ENCODE measurements at places on chromosomes 1 and 21.

- DNase-seq, result no peak
These were observed 271.7 kb upstream of the C1orf174 start for GRCh38 chr1:4171480-4172450.

DNA sequence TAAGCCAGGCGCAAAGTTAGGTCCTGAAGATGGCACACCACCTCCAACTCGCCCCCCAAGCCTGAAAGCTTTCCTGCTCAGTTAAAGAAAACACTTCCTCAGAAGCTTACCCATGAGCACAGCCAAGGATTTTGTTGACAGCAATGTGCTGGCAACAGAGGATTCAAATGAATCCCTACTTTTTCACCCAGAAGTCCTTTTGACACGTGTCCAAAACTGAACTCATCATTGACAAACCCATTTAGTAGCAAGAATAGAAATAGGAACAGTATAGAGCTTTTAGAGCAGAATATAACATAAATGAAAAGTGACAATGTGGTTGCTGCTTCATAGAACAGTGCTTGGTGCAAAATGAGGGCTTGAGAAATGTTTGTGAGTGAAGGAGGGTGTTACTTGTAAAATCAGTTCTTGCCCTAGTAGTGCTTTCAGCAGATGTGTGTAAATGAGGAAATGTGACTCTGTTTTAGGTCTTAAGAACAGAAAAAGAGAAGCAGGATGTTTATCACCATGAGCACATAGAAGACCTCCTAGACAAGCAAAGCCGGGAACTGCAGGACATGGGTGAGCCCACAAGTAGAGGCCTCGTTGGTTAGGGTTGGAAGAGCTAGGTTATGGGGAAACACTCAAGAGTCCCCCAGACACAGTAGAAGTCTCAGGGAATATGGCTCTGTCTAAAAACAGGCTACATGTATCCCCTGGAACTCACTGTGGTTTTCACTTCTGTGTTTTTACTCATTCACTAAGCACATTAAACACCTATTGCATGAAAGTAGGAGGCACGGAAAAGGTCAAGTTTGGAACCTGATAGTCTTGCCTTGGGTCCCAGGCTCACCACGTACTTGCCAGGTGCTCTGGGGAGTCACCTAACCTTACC, 48.6 kb upstream of the TMEM125 start:
- DNase-seq, result no peak

DNA sequence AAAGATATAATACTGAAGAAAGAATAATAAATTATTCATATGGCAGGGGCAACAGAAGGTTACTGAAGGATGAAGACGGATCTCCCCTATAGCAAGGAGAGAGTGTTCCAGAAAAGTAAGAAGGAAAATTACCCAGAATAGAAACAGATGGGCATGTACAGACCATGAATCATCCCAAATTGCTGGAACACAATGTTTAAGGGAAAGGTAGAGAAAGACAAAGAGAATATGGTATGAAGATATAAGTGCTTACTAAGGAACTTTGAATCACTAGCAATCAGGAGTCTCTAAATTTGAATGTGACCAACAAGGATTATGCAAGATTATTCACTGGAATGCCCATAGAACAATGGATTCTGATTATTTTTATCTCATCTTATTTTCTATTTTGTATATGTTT, 375.4 kb downstream of the COL11A1 start:
- DNase-seq, result no peak

- DNase-seq, result no peak
These were observed 14.7 kb downstream of the HSF2BP start for GRCh38 chr21:43644609-43645008.

DNA sequence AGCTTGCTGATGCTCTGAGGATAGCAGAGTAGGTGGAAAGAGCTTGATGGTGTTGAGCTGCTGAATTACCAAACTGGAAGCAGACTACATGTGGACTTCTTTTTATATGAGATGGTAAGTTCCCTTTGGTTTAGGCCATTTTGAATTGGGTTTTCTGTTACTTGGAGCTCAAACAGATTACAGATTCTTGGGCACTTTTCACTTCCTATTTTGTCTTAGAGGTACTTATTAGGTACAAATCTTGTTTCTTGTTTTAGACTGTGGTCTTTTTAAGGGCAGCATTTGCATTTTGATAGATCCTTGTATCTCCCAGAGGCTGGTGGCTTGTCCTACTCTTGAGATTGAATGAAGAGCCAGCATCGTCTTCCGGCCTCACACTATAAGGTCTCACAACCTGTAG, 70.2 kb downstream of the GADD45A start:
- DNase-seq, result no peak

- DNase-seq, result no peak
These were observed 672.3 kb upstream of the CXADR start for GRCh38 chr21:16840538-16840937.

- DNase-seq, result no peak
These were observed 62.1 kb downstream of the KDM1A start for GRCh38 chr1:23081376-23081775.

- no peak for DNase-seq
These were observed 6.4 kb downstream of the GSTM5 start for GRCh38 chr1:109718495-109718894.

DNA sequence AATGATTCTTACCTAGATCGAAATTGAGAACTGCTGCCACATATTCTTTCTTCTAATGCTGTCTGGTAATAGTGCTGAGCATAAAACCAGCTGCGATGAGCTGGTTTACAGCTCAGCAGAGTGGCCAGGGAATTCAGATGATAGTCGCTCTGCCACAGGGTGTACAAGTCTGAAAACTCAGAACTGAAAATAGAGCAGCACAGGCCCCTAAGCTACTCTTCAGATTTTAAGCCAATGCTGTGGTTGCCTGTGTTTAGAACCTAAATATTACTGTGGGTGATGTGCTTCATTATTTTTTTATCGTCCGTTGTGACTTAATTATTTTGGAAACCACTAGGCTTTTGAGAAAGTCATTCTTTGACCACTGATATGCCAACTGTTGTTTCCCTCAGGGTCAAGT, 152.0 kb downstream of the ADGRL4 start:
- no peak for DNase-seq

- DNase-seq, result no peak
These were observed 16.2 kb downstream of the IFI44 start for GRCh38 chr1:78665809-78666208.

- DNase-seq, result no peak
These were observed 365.5 kb upstream of the ESRRG start for GRCh38 chr1:217088521-217089284.

- DNase-seq, result no peak
These were observed 14.0 kb upstream of the LORICRIN start for GRCh38 chr1:153245466-153245865.

DNA sequence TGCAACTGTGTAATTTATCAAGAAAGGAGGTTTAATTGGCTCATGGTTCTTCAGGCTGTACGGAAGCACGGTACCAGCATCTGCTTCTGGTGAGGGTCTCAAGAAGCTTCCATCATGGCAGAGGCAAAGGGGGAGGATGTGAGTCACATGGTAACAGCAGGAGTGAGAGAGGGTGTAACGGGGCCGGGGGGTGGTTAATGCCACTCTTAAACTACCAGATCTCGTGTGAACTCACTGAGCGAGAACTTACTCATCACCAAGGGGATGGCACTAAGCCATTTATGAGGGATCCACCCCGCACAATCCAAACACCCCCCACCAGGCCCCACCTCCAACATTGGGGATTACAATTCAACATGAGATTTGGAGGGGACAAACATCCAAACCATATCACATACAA, 21.0 kb upstream of the IFFO2 start:
- DNase-seq, result no peak

DNA sequence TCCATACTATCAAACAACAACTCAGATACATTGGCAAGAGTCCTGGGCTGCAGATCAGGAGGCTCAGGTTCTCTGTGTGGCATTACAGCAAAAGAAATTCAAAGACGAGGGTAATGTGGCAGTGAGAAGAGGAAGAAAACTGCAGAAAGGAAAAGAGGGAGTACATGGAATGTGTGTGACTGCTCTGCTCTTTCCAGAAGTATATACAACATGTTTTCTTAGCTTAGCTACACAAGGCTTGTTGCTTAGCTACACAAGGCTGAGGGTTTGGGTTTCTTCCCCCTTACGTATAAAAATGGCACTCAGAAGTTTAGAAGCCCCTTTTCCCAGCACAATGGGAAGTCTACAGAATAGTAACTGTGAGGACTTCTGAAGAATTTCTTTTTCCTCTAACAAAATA, 86.0 kb downstream of the PRRX1 start:
- no peak for DNase-seq

DNA sequence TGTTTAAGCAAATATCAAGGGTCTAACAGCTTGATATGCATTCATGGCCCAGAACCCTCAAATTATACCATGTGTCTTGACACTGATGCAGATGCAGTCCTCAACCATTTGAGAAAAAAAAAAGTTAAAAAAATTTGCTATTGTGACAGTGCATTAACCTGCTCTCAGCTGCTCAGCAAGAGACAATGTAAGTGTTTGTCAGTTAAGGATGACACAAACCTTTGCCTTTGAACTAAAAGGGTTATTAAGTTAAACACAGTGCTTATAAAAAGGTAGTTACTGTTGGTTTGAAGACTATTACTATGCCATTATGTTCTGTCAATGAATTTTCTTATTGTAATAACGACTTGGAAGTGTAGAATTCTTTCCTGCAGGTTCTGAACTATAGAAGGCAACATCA, 655.6 kb upstream of the NEGR1 start:
- no peak for DNase-seq

DNA sequence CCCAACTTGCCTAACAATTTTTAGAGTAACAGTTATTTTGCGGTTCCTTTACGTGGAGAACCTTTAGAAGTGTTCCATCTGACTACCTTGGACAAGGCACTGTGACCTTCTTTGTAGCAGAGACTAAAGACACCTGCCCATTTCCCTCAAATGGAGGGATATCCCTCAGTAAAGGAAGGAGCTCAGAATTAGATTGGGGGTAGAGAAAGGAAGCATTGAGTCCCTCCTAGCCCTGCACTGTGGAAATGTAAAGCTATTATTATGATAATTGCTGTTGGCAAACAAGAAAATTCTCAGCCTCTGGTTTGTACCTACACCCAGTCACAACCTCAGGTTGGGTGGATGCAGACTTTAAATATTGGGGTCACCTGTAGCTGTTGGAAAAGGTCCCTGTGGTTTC, 72.6 kb upstream of the MACF1 start:
- no peak for DNase-seq

GRCh38 chr1:176022574-176022973, 184.5 kb downstream of the COP1 start:
- no peak for DNase-seq

- no peak for DNase-seq
These were observed 63.6 kb downstream of the NIBAN1 start for GRCh38 chr1:184910691-184911091.

- no peak for DNase-seq
These were observed 76.8 kb downstream of the BARHL2 start for GRCh38 chr1:90640325-90640724.

- no peak for DNase-seq
These were observed 45.7 kb downstream of the APP start for GRCh38 chr21:26124896-26125295.

- DNase-seq, result no peak
These were observed 62.1 kb upstream of the JUN start for GRCh38 chr1:58845942-58846341.

DNA sequence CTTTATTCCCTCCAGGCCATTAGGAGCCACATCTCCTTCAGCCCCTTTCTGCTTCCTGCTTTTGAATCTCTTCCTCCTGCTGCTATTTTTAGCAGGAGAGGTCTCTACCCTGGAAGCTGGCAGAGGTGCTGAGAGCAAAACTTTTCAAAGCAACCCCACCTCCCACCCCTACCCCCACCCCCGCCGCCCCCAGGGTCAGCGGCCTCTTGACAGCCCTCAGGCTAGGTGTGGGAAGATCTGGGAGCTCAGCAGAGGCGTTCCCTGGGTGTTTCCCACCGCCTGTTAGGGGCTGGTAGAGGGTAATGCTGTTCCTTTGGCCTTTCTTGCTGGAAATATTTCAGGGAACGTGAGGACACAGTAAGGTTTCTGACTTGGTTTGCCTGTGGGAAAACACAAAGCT, 112.5 kb upstream of the CACHD1 start:
- no peak for DNase-seq

DNA sequence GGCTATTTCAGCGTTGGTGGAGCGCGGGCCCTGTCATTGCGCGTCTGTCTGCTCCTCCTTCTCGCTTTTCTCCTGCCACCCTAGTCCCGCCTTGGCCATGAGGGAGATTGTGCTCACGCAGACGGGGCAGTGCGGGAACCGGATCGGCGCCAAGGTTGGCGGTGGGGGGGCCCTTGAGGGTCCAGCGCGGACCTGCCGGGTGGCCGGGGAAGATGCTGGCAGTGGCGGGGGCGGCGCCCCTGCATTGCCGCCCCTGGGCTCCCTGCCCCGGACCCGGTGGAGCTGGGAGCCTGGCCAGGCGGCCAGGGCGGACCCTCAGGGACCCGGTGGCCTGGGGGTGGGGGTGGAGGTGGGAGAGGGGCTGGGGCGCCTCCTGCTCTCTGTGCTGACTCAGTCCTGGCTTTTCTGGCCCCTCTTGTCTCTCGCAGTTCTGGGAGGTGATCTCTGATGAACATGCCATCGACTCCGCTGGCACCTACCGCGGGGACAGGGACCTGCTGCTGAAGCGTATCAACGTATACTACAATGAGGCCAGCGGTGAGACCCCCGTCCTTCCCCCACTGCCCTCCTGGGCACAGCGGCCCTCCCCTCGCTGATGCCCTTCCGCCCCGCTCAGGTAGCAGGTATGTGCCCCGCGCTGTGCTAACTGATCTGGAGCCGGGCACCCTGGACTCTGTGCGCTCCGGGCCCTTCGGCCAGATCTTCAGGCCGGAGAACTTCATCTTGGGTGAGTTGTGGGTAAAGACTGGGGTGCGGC, 58.3 kb upstream of the MAP1LC3C start:
- no peak for DNase-seq

Data from CD4-positive, alpha-beta T cell treated with Interleukin-4 for 4 hours (primary cell).